Stimulated activated CD4-positive, alpha-beta T cell treated with anti-CD3 and anti-CD28 coated beads, Interleukin-1b, Interleukin-23, amount 100 ng/mL, for 4 hours (primary cell): ENCODE measurements at places on chromosomes 6 and 20.

DNA sequence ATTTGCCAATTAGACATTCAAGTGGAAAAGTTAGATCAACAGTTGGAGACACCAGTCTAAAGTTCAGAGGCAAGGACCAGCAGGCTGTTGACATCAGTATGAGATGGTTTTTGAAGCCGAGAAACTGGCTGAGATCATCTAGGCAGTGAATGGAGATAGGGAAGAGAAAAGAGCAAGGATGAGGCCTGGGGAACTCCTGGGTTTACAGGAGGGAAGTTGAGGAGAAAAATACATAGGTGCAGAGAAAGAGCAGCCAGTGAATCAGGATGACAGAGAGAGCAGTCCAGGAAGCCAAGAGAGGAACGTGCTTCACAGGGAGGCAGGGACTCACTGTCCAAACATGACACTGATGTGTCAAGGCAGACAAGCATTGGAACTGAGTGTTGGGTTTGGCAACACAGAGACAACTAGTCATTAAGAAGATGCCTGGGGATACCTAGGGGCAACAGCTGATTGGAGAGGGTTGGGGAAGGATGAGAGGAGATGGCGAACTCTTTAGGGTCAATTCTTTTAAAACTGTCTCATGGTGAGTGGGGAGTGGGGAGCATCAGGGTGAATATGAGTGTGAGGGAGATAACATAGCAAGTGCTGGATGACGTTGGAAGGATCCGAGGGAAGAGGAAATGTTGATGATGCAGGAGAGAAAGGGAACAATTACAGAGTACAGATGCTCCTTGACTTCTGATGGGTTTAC, 13.2 kb upstream of the SALL4 start:
- DNase-seq, result no peak

- peak; percentile 74 for DNase-seq
Measured at GRCh38 chr20:21505810-21506530, 7.9 kb downstream of the NKX2-2 start.

- DNase-seq, result no peak
Measured at GRCh38 chr6:39847221-39847620, 55.0 kb downstream of the DAAM2 start.

GRCh38 chr6:21441386-21441785, 152.2 kb upstream of the SOX4 start:
- no peak for DNase-seq

- DNase-seq, result no peak
Measured at GRCh38 chr6:113627480-113627879, 229.7 kb upstream of the MARCKS start.

- DNase-seq, result peak; percentile 47
Measured at GRCh38 chr6:138001750-138002349, 105.4 kb downstream of the PERP start.

GRCh38 chr6:2035046-2035445, 210.4 kb downstream of the GMDS start:
- DNase-seq, result no peak

GRCh38 chr20:12815778-12816408, 192.9 kb upstream of the SPTLC3 start:
- DNase-seq, result no peak

DNA sequence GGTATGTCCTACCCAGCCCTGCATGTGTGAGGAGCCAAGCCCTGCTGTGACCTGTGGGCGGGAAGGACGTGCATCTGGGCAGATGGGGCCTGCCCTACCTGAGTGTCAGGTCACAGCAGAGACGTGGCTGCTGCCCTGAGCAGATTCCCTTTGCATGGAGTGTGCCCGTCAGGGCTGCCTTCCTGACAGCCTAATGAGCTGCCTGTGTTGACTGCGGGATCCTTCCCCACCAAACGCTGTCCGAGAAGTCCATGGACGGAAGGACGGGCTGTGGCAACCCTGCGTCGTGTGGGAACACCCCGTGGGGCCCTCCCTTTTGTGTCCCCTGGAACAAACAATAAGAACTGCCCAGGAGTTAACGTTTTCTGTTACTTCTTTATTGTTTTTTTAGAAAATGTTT, 343.2 kb downstream of the CDH4 start:
- no peak for DNase-seq

DNA sequence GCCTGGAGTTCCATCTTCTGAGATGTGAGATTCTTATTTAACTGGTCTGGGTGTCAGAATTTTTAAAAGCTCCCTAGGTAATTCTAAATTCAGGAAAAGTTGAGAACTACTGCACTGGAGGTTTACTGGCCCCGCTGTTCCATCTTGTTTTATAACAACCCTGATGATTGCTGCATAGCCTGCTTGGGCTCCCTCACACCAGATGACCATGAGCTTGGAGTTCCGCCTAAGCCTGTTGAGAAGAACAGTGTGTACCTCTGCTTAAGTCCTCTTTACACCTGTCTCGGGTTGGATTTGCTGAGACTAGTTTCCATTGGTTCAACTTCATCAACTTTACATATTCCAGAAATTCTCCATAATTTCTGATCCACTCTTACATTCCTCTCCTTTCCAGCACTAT, 77.9 kb downstream of the FKBP5 start:
- no peak for DNase-seq

DNA sequence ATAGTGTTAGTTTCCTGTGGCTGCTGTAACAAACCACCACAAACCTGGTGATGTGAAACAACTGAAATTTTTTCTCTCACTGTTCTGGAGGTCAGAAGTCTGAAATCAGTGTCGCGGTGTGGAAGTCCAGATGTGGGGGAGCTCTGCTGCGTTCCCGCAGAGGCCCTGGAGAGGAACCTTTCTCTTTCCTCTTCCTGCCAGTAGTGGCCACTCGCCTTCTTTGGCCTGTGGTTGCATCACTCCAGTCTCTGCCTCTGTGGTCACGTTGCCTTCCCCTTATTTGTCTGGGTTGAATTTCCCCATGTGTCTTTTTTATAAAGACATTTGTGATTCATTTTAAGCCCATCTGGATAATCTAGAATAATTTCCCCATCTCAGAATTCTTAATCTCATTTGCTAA, 295.5 kb upstream of the FLRT3 start:
- no peak for DNase-seq

- DNase-seq, result no peak
Measured at GRCh38 chr20:3627476-3627875, 35.7 kb downstream of the GFRA4 start.

DNA sequence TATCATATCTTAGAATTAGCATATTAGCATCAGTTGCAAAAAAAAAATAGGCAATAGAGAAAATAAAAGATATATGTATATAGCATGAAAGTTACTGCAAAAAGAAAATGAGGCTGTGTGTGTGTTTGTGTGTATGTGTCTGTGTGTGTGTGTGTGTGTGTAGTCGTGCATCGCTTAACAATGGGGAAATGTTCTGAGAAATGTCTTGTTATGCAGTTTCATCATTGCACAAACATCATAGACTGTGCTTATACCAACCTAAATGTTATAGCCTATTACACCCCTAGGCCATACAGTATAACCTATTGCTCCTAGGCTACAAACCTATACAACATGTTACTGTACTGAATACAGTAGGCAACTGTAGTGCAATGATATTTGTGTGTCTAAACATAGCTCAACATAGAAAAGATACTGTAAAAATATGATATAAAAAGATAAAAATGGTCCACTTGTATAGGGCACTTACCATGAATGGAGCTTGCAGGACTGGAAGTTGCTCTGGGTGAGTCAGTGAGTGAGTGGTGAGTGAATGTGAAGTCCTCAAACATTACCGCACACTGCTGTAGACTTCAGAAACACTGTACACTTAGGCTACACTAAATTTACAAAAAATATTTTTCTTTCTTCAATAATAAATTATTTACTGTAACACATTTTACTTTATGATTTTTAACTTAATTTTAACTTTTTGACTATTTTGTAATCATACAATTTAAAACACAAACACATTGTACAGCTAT, 805.1 kb downstream of the KIF16B start:
- DNase-seq, result no peak

DNA sequence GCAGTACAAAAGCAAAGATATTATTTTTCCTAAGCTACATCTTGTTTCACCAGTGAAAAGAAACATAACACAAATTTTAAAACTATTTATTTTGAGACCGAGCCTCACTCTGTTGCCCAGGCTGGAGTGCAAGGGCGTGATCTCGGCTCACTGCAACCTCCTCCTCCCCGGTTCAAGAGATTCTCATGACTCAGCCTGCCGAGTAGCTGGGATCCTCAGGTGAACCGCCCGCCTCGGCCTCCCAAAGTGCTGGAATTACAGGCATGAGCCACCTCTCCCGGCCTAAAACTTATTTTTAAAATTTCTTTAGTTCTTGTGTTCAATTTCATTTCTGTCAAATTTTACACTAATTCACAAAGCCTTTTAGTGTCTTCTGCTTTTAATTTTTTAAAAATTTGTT, 5.9 kb downstream of the SRSF12 start:
- DNase-seq, result no peak

DNA sequence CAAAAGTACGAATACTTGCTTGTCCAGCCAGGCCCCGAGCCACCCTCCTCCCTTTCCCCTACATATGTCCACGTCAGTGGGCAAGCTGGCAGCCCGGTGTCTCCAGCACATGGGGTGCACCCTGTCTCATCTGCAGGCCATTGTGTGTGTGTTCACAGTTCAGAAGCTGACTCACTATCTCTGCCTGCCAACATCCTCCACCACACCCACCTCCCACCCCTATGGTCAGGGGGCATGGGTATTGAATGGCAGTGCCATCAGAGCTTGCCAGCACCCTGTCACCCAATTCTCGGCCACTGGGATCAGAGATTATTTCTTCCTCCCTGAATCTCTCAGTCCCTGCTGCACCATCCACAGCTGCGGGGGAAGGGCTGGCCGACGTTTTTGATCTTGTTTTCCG, 195.7 kb downstream of the FARS2 start:
- no peak for DNase-seq

DNA sequence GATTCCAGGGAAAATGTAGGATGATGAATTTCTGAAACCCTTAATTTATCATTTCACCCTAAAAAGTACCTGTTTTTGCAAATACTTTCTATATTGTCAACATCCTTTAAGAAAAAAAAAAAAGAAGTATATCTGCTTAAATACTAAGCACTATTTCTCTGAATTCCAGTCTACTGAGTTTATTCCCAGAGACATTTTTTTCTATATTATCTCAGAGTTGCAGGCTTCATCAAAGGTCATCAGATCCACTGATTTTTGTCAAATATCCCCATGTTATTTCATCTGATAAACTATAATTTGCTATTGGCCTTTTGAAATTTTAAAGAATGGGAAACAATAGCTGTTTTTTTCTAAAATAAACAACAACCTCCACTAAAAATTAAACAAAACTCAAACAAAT, 357.6 kb upstream of the ID4 start:
- no peak for DNase-seq

DNA sequence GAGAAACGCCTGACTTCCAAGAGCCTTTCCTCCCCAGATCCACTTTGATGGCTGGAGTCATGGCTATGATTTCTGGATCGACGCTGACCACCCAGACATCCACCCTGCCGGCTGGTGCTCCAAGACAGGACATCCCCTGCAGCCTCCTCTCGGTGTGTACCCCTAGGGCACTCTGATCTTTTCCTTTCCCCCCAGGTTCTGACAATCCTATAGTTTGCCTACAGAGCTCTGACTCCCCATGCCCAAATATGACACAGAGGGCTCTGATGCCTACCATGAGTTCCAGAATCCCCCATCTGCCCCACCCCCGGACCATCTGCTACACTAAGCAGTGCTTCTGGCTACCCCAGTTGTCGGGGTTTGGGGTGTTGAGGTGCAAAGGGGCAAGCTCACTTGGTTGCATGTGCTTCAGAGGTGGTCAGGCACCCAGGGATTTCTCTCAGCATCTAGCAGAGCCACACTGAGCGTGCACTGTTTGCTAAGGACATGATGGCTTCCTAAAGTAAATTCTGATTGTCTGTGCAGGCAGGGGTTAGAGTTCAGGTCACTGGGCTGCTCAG, 24.0 kb upstream of the SGK2 start:
- no peak for DNase-seq

DNA sequence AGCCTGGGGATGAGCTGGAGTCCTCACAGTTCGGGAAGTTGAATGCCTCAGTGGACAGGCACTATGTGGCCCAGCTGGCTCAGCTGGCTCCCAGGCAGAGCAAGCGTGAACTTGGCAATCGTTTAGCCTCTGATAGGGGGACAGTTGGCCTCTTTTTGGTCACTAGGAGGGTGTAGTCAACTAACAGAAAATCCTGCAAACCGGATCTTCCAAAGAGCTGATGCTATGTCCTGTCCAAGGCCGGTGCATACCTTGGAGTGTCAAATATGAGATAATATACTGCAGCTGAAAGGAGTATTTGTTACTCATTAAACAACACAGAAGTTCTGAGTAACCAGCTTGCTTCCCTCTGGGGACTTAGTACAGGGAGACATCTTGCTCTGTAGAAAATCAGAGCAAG, 126.2 kb upstream of the EXOC2 start:
- DNase-seq, result no peak

DNA sequence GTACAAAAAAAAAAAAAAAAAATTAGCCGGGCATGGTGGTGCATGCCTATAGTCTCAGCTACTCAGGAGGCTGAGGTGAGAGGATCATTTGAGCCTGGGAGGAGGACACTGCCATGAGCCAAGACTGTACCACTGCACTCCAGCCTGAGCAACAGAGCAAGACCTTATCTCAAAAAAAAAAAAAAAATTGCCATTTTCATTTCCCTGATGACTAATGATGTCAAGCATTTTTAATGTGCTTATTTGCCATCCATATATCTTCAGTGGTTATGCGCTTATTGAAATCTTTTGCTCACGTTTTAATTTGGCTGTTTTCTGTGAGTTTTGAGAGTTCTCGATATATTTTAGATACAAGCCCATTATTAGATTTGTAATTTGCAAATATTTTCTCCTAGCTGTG, 46.7 kb downstream of the PFDN4 start:
- DNase-seq, result no peak

DNA sequence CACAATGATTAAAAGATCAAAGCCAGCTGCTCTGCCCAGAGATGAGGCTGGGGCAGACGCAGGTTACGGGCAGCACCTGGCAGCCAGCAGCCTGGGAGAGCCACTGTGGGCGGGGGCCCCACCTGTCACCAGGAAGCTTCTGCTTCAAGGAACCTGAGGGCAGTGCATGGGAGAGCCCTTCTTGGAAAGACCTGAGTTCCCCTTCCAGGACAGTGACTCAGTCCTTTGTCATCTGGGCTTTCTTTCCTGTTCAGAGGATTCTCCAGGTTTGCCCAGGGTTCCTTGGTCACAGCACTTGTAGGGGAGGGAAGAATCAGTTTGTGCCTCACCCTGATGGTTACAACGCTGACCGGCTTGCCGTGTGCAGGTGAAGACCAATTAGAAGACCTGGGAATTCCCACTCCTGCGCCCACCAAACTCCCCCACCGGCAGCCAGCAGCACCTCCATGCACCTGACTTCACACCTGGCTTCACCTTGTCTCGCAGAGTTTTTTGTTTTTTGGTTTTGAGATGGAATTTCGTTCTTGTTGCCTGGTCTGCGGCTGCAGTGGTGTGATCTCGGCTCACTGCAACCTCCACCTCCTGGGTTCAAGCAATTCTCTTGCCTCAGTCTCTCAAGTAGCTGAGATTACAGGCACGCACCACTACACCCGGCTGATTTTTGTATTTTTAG, 2.0 kb downstream of the ZBP1 start:
- DNase-seq, result no peak
